ENCODE measurements at places on chromosomes 11 and 22. TPM values are rescaled to one million over a fixed set of nuclear protein-coding genes. Genes with fewer than 3 reads are reported as not detected.
A peak's percentile ranks its signal among the peaks of the same experiment; 100 is the strongest.

DNA sequence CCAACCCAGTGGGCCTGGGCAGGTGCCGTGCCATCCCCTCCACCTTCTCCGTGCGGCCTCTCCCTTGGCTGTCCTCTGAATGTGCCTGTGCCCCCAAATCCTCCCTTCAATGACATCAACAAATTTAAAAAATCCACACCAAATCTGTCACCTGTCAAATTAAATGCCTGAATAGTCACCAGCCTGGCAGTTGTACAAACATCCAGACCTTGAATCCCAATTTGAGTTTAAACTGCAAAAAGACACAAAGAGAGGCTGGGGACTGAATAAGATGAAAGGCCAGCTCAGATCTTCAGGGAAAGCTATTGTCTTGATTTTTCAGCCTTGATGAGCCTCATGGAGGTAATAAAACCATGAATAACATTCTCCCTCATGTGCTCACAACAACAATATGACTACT, 194.7 kb downstream of the KIRREL3 start:
- H3K4me3 ChIP-seq, result no peak overlapping the region
- no peak for DNase-seq
- no peaks in the 10 kb centered on the region for H3K36me3 ChIP-seq
- no peak overlapping the region for H3K27ac ChIP-seq

DNA sequence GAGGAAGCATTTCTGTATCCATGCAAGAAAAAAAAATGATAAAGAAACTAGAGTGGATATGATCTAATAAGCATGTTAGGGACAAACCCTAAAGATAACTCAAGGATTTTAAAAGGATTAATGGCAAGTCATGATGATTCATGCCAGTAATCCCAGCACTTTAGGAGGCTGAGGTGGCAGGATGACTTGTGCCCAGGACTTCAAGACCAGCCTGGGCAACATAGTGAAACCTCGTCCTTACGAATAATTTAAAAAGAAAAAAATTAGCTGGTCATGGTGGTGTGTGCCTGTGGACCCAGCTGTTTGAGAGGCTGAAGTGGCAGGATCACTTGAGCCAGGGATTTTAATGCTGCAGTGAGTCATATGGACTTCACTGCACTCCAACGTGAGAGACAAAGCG, 145.5 kb upstream of the BLID start:
- no peak overlapping the region for H3K27ac ChIP-seq
- H3K4me1 ChIP-seq, result no peaks in the 10 kb centered on the region
- no peak for DNase-seq
- H3K27me3 ChIP-seq, result no peaks in the 10 kb centered on the region
- H3K36me3 ChIP-seq, result no peaks in the 10 kb centered on the region

- H3K27me3 ChIP-seq, result no peaks in the 10 kb centered on the region
- no peak for DNase-seq
- no peaks in the 10 kb centered on the region for H3K36me3 ChIP-seq
- no peaks in the 10 kb centered on the region for H3K4me1 ChIP-seq
Measured at GRCh38 chr11:35228328-35228725, 89.4 kb downstream of the CD44 start.

GRCh38 chr11:130478204-130478701, 29.8 kb downstream of the ADAMTS15 start:
- no peaks in the 10 kb centered on the region for H3K27me3 ChIP-seq
- DNase-seq, result peak; percentile 60
- H3K4me1 ChIP-seq, result no peaks in the 10 kb centered on the region
- no peaks in the 10 kb centered on the region for H3K36me3 ChIP-seq

DNA sequence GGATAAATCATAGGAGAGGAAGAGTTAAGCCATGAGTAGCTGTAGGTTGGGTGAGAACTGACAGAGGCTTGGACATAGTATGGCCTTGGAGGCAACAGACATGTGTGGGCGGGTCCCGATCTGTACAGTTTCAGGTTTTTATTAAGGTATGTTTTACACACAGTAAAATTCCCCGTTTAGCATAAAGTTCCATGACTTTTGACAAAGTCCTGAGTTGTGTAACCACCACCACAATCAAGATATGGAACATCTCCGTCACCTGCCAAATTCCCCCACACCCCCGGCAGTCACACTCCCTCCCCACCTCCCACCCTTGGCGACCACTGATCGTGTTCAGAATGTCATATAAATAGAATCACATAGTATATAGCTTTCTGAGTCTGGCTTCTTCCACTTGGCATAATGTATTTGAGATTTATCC, 68.1 kb downstream of the GRIK4 start:
- no peak overlapping the region for H3K4me3 ChIP-seq
- H3K27ac ChIP-seq, result no peak overlapping the region
- DNase-seq, result no peak
- H3K27me3 ChIP-seq, result no peaks in the 10 kb centered on the region

DNA sequence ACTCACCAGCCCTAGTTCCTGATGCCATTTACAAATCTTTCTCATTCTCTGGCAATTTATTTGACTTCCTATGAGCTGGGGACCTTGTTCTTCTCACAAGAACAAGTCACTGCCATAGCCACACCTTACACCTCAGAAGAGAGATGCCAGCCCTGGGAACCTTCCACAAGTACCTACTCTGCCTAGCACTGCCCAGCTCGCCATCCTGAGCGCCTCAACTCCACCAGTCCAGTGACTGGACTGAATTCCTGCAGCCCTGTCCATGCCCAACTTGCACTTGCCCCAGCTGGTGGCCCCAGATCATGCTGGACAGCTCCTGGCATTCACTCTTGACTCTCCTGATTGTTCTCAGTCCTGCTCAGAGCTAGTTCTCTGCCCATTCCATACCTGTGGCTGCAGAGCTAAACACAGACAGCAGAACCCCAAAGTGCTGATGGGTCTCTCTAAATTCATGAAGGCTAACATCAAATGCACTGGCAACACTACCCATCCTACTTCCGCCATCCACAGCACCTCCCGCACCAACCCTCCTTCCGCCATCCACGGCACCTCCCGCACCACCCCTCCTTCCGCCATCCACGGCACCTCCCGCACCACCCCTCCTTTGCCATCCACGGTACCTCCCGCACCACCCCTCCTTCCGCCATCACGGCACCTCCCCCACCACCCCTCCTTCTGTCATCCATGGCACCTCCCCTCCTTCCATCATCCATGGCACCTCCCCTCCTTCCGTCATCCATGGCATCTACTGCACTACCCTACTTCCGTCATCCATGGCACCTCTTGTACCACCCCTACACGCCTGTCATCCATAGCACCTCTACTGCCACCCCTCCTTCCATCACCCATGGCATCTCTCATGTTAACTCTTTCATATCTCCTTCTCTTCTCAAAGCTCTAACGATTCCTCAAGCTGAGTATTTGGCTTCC, 23.6 kb upstream of the SLC25A1 start:
- H3K36me3 ChIP-seq, result no peaks in the 10 kb centered on the region
- no peak overlapping the region for H3K27ac ChIP-seq
- no peaks in the 10 kb centered on the region for H3K27me3 ChIP-seq
- H3K4me1 ChIP-seq, result no peaks in the 10 kb centered on the region
- H3K4me3 ChIP-seq, result no peak overlapping the region

GRCh38 chr11:44692460-44692859, 34.3 kb upstream of the TSPAN18 start:
- H3K27ac ChIP-seq, result no peak overlapping the region
- H3K36me3 ChIP-seq, result no peaks in the 10 kb centered on the region
- no peak for DNase-seq
- no peaks in the 10 kb centered on the region for H3K4me1 ChIP-seq
- no peaks in the 10 kb centered on the region for H3K27me3 ChIP-seq
- H3K4me3 ChIP-seq, result no peak overlapping the region

DNA sequence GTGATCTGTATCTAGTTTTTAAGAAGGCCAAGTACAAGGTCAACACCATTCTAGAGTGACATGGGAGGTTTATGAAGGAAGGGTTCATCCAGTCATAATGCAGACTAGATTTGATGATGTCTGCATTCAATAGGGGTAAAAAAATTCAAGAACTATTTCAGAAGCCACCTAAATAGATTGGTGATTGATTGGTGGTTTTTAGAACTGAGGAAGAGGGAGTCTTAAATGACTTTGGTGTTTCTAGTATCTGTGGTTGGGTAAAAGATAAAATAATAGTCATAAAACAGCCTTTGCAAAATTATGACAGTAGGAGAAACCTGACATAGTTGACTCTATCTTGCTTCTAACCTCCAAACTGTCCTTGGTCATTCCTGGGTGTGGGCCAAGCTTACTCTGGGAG, 114.1 kb downstream of the OPCML start:
- no peaks in the 10 kb centered on the region for H3K27me3 ChIP-seq
- H3K4me1 ChIP-seq, result no peaks in the 10 kb centered on the region
- H3K36me3 ChIP-seq, result no peaks in the 10 kb centered on the region

- peak overlapping the region; percentile 76 for H3K4me3 ChIP-seq
- peaks cover 60% of the 10 kb centered on the region for H3K27me3 ChIP-seq
- H3K36me3 ChIP-seq, result no peaks in the 10 kb centered on the region
- peak; percentile 86 for DNase-seq
- no peak overlapping the region for H3K27ac ChIP-seq
Measured at GRCh38 chr11:134332189-134332631, 422 bp downstream of the GLB1L2 start.

DNA sequence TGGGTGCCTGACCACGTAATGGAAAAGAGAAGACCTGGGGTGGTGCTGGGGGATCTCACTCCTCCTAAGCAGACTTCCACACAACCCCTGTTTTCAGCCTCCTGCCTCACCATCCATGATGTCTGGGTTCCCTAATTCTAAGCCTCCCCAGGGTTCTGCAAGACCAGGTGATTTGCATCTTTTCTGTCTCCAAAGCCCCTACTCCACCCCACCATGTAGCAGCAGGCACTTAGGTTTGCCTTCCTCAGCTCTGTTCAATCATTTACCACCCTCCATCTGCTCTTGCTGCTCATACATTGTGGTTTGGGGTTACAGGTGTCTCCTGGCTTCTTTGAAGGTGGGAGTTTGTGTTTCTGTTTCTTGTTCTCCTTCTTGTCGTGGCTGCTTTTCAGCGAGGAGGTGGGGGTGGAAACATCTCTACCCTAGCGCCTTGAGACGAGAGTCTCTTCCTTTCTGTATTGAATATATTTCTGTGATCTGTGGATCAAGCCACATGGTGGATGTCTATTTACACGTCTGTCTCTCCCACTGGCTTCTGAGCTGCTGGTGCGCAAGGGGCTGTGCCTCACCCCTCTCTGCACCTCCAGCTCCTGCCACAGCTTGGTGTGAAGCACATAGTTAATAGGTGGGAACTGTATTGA, 6.6 kb upstream of the SSTR3 start:
- no peak overlapping the region for H3K27ac ChIP-seq
- H3K27me3 ChIP-seq, result no peaks in the 10 kb centered on the region
- H3K4me1 ChIP-seq, result no peaks in the 10 kb centered on the region
- no peak for DNase-seq
- no peaks in the 10 kb centered on the region for H3K36me3 ChIP-seq
- H3K4me3 ChIP-seq, result no peak overlapping the region

DNA sequence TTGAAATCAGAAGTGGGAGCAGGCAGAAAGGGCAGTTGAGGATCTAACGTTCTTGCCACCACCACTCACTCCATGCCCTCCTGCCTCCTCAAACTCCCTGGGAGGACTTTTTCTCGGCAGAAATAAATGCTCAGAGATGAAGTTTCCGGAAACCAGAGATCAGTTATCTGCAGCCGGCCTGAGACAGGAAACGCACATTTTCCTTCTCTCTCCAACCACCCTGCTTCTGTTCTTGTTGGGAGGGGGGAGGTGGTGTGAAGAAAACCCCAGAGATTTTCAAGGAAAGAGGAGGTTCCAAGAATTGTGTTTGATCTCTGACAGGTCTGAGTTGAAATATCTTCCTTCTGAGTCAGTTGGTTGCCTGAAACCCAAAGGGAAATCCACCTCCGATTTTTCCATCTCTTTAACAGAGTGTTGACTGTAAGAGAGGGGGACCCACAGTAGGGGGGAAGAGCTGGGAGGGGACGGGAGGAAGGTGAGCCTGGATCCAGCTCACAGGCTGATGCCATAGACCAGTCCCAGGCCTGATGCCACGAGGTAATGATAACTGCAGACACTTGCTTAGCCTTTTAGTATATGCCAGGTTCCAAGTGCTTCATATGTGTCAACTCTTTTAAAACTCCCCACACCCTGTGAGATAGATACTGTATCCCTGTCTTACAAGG, 100.8 kb downstream of the TRAF6 start:
- H3K4me3 ChIP-seq, result no peak overlapping the region
- no peak overlapping the region for H3K27ac ChIP-seq
- peak; percentile 41 for DNase-seq
- H3K27me3 ChIP-seq, result no peaks in the 10 kb centered on the region
- H3K4me1 ChIP-seq, result no peaks in the 10 kb centered on the region

GRCh38 chr11:123416566-123416965, 13.5 kb upstream of the GRAMD1B start:
- H3K36me3 ChIP-seq, result no peaks in the 10 kb centered on the region
- no peak overlapping the region for H3K27ac ChIP-seq
- no peaks in the 10 kb centered on the region for H3K4me1 ChIP-seq
- no peak for DNase-seq

Gene CARNS1
- 2.2 TPM for total RNA-seq

Gene INPP5J
- total RNA-seq, result 4.3 TPM

Gene USH1C
- total RNA-seq, result 0.95 TPM

Gene KREMEN1
- total RNA-seq, result 6.4 TPM

Gene LRRC55
- not detected for total RNA-seq

Gene MAPK8IP2
- total RNA-seq, result 1.4 TPM

Data from endodermal cell (in vitro differentiated cells).